Activated CD4-positive, alpha-beta T cell treated with anti-CD3 and anti-CD28 coated beads for 48 hours (primary cell): ENCODE measurements at places on chromosomes 16 and 17.

GRCh38 chr17:49565948-49566491 lies 9.7 kb upstream of the NXPH3 start:
- DNase-seq, result peak; percentile 54

DNA sequence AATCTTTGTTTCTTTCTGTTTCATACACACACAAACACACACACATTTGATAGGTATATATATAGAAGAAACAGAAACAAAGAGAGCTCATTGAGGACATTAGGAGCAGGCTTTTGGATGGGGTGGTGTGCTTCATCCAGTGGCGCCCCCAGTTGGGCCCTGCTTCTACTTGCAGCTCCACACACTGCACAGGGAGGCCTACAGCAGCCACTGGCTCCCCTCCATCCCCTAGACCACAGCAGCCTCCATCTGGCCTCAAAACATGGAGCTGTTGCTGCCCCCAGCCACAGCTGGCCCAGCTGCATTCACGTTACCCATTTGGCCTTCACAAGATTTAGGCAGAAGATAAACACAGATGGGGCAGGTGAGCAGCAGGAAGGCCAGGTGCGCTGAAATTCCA lies 33.1 kb upstream of the NF1 start:
- peak; percentile 28 for DNase-seq

DNA sequence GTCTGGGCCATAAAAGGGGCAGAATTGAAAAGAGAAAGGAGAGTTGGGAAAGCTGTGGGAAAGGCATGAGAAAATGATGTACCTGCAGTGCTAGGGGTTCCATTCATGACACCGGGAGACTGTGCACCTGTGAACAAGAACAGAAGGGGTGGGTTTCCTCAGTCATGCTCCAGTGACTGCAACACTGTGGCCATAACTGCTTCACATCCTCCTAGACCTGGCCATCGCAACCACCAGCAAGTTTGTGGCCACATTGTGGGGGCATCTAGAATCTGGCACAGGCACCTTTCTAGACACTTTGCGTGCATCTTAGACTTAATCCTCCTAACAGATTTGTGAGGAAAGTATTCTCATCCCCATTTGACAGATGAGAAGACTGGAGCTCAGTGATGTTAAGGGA lies 12.7 kb downstream of the GP2 start:
- DNase-seq, result no peak

- no peak for DNase-seq
Measured at GRCh38 chr16:57660715-57661463, 7.2 kb upstream of the ADGRG3 start.

DNA sequence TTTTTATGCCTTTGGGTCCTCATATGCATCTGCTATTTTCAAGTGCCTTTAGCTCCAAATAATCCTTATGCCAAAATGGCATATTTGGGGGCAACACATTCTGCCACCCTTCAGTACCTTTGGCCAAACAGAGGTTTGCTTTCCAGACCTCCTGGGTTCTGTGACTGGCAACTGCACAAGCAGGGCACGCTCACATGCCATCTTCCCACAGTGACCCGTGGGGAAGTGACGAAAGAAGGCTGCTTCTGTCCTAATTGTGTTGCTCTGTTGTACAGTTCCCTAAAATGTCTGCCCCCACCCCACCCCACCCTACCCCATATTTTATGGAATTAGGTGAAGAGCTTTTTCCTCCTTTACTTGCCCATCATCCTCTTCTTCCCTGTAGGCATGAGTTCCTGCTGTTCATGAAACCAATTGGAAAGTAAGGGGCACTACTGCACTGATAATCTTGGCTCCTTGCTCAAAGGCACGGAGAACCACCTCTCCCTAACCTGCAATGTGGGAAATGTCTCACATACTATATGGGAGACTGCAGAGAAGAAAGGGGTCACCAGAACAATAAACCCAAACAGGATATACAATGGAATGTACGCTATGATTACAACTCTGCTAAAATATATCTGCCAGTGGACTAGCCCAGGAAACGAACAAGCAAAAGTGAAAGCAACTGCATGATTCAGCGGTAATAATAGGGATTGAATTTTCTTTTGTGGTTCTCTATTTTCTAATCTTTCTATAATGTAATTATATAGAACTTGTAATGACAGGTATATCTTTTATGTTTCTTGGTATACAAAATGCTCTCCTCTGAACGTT lies 3.3 kb upstream of the SLFN12L start:
- DNase-seq, result peak; percentile 62

GRCh38 chr17:80455336-80455710 lies 21.1 kb downstream of the NPTX1 start:
- DNase-seq, result peak; percentile 61

- no peak for DNase-seq
Measured at GRCh38 chr17:41413353-41413957, 10.9 kb downstream of the KRT37 start.

GRCh38 chr17:21689604-21690003 lies 2.7 kb upstream of the KCNJ18 start:
- no peak for DNase-seq

DNA sequence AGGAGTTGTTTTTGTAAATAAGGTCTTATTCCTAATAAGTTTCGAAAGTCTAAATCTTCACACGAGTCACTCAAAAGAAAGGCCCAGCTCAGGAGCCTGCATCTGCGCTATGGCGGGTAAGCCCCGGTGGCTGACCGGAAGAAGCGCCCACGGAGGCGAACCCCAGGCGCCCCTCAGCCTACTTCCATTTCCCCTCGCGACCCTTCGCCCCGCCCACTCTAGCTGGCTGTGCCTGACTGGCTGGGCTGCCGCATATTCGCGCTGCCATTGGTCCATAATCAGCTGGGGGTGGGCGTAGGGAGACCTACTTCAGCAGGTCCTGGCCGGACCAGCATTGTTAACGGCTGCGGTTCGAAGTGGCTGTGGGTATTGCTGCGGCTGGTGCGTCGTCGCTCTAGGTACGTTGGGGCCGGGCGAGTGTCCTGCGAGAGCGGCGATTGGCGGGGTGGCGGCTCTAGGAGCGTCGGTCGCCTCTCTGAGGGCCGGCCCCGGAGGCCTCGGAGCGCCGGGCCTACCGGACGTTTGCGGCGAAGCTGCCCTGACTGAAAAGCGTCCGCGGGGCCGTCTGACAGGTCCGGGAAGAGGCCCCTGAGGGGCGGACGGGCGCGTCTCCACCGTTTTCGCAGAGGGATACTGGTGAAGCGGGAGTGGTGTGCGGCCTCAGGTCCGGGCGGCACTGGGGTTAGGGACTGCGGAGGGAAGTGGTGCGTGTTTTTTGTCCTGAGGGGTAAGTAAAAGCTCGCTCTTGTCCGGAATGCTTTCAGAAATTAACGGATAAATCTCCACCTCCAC lies at the start of gene ATF7IP2:
ATF7IP2 (plus strand) TSS at position 337 of the 792 bp plus-strand sequence. CDS start 44,560 bp downstream, outside the sequence.
- peak; percentile 95 for DNase-seq

DNA sequence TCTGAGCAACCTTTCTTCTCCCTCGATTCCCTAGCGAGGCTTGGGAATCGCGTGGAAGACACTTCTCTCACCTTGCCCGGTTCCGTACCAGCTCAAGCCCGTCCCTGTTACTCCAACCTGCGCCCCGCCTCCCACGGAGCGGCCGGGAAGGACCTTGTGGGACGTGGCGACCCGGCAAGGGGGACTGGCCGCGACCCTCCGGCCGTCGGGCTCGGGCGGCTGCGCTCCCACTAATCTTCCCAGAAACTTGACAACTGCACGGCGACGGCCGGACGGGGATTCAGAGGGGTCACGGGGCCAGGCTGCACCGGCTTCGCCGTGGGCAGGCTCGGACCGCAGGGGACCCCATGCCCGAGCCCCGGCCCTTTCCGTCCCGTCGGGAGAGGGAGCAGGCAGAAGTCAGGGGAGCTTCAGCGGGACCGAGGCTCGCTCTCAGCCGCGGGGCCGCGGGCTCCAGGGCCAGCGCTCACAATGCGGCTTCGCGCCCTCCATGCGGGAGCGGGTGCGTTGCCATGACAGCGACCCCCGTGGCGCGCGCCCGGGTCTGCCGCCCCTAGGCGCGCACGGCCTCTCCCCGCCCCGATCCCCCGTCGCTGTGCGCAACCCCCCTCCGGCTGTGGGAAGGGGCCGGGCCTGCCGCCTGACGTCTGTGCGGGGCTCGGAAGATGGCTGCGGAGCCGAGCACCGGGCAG lies at the start of gene SGSM2:
SGSM2 (plus strand) TSS at position 650 of the 692 bp plus-strand sequence. CDS start 188 bp downstream, outside the sequence.
- peak; percentile 70 for DNase-seq
